ENCODE measurements at places on chromosomes 5 and 9.
A peak's percentile ranks its signal among the peaks of the same experiment; 100 is the strongest.

DNA sequence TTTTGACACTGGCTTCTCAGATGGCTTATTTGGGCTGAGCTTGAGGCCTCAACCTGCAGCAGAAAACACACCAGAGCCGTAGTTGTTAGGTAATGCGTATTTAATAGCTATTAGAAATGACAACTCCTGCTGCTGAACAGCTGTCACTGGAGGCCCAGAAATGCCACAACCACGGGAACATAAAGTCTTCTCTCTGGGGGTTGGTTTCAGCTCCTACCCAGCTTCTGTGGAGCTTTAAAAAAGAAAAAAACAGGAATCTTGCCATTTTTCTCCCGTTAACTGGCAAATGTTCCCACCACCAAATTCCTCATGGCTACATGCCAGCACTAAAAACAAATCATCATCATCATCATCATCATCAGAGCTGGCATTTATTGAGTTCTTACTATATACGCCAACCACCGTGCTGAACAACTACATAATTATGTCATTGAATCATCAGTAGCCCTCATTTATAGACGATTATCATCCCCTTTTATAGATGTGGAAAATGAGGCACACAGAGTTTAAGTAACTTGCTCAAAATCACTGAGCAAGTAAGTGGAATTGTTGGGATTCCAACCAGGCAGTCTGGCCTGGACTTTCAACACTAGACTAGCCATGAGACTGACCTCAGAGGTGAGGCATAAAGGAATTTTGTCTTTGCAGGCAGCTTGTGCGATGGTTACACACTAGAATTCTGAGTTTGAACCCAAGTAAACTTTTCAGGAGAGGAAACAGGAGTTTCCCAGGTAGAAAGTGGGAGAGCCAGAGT is 185.3 kb upstream of the WWC1 start:
- no peak for DNase-seq

DNA sequence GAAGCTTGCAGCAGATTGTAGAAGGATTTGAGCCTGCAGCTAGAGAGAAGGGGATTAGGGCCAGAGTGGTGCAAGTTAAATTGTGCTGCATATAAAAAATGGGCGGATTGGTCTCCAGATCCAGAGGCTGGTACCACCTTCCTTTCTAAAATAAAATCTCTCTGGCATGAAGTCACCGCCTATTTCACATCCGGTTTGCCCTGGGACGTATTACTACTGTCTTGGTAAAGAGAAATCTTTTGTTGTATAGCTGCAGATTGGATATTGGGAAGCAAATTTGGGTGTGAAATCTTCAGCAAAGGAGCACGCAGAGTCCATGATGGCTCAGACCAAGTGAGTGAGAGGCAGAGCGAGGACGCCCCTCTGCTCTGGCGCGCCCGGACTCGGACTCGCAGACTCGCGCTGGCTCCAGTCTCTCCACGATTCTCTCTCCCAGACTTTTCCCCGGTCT is at the start of gene GABRA1:
GABRA1 (plus strand) TSS at position 180 of the 451 bp plus-strand sequence. CDS start 2,691 bp downstream, outside the sequence.
- DNase-seq, result peak; percentile 26

DNA sequence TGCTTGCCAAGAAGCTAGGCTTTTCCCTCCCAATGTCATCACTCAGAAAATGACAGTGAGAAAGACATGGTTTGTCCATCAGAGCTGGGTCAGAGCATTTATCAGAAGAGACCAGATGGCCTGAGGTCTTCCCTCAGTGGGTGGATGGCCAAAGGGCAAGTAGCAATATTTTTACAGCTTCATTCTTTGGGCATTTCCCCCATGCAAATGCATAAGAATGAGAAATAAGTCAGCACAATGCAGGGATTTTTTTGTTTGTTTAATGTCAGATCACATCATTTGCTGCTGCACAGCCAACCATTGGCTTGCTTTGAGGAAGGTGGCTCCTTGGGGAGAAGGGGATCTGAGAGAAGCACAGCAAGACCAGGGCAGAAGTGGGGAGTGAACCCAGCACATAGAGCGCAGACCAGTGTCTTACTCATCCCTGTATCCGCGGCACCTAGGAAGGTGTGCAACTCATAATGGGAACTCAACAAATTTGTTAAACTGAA is 209.6 kb downstream of the SEMA6A start:
- DNase-seq, result no peak

- peak; percentile 88 for DNase-seq
Measured at GRCh38 chr5:170397059-170397458, 7.9 kb upstream of the KCNMB1 start.

DNA sequence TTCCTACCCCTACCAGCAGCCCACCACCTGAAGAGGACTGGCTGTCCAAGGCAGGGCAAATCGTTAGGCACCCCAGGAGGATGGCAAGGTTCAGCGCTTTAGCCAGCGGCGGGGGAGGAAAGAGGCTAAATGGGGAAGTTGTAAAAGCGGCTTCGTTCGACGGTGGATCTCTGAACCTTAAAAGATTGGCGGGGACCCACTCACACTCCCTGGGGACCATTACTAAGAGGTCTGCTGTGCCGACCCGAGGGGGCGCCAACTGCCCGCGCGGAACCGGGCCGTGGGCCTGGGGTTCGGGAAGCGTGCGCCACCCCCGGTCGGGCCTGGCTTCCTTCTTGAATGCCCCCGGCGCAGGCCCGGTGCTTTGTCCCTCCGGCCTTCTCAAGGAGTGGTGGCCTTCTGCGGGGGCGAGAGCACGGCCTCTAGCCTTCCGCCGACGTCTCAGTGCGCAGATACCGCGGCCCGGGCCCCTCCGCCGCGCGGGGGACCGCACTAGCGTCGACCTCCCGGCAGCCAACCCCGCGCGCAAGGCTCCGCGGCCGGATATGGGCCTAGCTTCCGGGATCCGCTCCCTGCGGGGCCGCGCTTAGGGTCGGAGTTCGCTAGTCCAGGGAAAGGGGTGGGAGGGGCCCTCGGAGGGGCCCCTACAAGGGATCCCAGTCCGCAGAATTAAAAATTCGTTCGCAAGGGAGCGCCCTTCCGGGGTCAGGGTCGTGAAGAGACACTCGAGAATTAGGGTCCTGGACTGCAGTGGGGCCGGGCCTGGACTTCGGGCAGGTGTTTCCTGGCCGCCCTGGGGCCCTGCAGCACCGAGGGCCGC is 10.5 kb downstream of the NR2F1-AS1 start:
- peak; percentile 56 for DNase-seq

GRCh38 chr9:34262971-34263370 is 66.1 kb downstream of the KIF24 start:
- DNase-seq, result no peak

DNA sequence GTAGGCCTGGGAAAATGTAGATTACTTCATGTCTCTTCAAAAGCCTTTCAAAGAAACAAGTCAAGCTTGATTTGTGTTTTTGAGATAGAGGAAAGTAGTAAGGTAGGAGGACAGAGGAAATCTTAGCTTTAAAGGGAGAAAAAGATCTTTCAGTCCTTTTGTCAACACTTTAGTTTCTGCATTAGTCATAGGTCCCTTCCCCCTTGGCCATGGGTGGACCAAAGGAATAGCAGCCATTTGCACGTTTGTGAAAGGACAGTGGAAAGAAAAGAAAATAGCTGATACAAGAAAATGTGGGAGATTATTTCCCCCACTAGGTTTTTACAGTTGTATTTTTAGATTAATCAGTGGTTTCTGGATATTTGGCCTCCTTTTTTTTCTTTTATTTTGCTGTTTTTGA is 121.9 kb upstream of the GRHPR start:
- DNase-seq, result no peak

DNA sequence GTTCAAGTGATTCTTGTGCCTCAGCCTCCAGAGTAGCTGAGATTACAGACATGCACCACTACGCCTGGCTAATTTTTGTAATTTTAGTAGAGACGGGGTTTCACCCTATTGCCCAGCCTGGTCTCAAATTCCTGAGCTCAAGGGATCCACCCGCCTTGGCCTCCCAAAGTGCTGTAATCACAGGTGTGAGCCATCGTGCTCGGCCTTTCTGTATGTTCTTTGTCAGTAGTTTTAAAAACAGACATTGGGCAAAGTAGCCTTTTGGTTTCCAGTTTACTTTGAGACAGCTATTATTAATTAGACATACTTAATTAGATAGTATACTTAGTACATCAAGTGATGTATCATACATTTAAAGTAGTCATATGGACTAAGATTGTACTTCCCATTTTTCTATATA is 45.2 kb downstream of the RBM27 start:
- no peak for DNase-seq

- DNase-seq, result peak; percentile 76
Measured at GRCh38 chr5:176543428-176544182, 5.5 kb upstream of the CDHR2 start.

GRCh38 chr9:8450810-8451545 is 651.4 kb upstream of the DMAC1 start:
- no peak for DNase-seq

DNA sequence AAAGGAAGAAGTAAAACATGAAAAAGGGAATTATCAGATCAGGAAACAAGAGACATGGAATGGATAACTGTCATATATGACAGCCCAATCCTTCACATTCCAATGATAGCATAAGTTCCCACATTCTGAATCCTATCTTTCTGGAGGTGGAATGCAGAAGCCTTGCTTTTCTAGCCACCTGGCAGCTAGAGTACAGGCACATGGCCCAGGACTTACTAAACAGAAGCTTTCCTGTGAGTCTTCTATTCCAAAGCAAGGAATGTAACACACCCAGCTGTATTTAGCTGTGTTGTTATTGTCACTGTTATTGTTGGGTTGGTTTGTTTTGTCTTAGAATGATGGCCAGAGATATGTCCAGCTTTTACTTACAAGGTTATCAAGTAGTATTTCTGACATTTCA is 780.5 kb upstream of the ZNF608 start:
- no peak for DNase-seq

GRCh38 chr5:124093658-124094057 is 581.7 kb downstream of the CSNK1G3 start:
- DNase-seq, result no peak

GRCh38 chr5:157069949-157070348 is 11.0 kb upstream of the HAVCR1 start:
- DNase-seq, result no peak

- no peak for DNase-seq
Measured at GRCh38 chr9:37187713-37188439, 67.5 kb downstream of the ZCCHC7 start.

DNA sequence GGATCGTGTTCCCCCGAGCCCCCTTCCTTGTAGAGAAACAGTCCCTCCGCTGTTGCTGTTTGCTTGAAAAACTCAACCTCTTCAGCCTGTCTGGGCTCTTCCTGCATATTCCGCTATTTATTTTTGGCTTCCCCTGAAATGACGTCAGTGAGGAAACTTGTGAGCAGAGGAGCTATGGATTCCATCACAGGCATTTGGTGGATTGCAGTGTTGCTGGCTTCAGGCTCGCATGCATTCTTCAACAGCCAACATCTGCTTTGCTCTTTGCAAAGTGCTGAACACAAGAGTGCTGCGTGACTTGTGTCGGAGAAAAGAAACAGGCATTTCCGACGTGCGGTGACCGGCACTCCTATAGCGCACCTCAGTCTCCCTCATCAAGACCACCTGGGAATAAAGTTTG is 232.7 kb downstream of the RFK start:
- DNase-seq, result peak; percentile 49

DNA sequence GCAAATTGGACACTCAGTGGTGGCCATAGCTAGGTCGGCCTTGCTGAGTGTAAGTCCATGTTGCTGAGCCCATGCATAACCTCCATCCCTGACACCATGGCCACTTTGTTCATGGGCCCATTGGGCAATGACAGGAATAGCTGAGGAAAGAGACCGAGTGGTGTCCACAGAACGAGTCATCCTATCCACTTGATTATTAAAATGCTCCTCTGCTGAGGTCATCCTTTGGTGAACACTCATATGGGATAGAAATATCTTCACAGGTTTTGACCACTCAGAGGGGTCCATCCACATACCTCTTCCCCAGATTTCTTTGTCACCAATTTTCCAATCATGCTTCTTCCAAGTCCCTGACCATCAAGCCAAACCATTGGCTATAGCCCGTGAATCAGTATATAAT is 63.6 kb downstream of the PPIC start:
- DNase-seq, result no peak

DNA sequence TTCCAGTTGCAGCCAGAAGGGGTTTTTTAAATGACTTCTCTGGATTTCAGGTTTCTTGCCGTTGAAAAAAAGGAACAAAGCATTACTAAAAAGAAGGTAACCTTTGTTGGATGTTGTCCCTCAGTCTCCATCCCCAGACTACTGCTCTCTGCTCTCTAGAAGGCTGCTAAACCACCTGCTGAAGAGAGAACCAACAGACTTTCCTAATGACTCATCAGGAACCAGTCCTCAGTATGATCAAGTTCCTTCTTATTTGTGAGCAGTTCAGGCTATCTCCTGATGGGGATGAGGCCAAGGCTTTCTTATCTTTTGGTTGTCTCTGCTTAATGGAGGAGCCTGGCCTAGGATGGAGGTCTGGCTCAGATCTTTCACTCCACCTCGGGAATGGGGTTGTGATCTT is 4.1 kb downstream of the KIF4B start:
- DNase-seq, result no peak

GRCh38 chr5:33184367-33184766 is 256.4 kb upstream of the TARS1 start:
- DNase-seq, result no peak

- DNase-seq, result peak; percentile 84
Measured at GRCh38 chr5:130955041-130955440, 210.0 kb downstream of the HINT1 start.

DNA sequence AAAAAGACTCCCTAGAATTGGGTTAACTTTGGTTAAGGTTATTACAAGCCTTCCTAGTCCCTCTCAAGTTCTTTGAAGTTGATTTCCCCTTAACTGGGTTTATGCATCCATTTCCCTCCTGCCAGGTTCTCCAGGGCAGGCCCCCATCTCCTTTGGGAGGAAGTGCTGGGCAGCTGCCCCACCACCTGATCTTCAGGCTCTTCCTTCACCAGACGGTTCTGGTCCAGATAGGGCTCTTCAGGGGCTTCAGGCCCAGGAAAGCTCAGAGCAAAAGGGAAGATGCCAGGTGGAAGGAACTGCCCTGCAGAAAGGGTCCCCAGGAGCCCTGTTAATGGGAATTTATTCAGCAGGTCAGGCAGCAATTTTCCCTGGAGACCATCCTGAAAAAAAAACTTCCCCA is 2.1 kb downstream of the SMIM32 start:
- DNase-seq, result no peak

- no peak for DNase-seq
Measured at GRCh38 chr9:70811638-70812037, 309.8 kb downstream of the TRPM3 start.

GRCh38 chr5:178695556-178695955 is 34.9 kb downstream of the ZNF354A start:
- no peak for DNase-seq

DNA sequence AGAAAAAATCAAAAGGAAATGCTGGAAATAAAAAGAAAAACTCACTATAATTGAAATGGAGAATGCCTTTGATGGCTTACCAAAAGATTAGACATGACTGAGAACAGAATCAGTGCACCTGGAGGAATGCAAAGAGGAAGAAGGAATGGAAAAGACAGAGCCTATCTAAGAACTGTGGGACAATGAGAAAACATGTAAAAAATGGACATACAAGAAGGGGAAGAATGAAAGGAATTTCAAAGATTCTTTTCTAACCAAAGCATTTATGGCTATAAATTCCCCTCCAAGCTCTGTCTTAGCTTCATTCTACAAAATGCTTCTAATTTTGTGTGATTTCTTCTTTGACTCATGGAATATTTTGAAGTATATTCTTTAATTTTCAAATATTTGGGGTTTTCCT is 47.5 kb upstream of the CLK4 start:
- DNase-seq, result no peak

Data from ELF-1 (cell line).